Fibroblast of the aortic adventitia (primary cell): ENCODE measurements at places on chromosomes 7 and 10. TPM values are rescaled to one million over a fixed set of nuclear protein-coding genes. Genes with fewer than 3 reads are reported as not detected.

CDHR1 gene
- not detected in 2 replicates for total RNA-seq

ASIC3 gene
- total RNA-seq: 0.18 TPM in 1 of 2 replicates, not detected in the other

STOX1 gene
- total RNA-seq: 0.09 TPM in 1 of 2 replicates, not detected in the other

VWA2 gene
- total RNA-seq: 0.09 TPM in 1 of 2 replicates, not detected in the other

MMD2 gene
- total RNA-seq: not detected in 2 replicates
